Fibroblast of skin of right quadriceps (primary cell): ENCODE measurements at places on chromosomes 4 and X.

DNA sequence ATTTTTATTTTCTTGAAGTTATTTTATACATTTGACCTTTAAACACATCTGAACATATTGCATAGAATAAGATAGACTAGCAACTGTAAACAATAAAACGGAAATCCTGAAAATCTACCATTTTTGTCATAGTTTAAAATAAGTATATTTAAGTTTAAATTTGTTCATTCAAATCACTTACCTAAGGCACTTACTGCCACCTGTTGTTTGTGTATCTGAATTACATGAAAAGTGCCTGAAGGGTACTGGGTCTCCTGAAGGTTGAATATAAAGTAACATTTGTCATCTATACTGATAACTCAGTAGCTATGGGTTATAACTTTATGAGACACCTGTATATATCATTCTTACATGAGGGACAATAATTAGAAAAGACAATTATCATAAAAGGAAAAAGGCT, 38.6 kb downstream of the TRPC5 start:
- no peak for DNase-seq

GRCh38 chr4:70298051-70298450, 36.7 kb upstream of the CABS1 start:
- no peak for DNase-seq

DNA sequence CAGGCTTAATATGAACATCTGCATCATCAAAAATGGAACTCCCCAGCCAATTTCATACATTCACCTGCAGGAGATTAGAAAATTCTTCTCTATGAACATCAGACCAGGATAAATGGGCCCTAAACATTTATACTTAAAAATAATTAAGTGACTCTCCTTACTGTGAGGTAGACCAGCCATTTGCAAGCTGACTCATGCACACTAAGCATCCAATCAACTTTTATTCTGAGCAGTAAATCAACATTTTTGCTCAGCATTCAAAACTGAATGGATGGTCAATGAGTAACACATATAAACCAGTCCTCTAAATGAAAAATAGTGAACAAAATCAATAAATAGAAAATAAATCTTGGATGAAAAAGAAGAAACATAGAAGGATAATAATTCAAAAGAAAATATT, 19.9 kb upstream of the PCDH10 start:
- DNase-seq, result peak; percentile 13

GRCh38 chrX:8183346-8183745, 12.3 kb upstream of the VCX2 start:
- DNase-seq, result peak; percentile 0

DNA sequence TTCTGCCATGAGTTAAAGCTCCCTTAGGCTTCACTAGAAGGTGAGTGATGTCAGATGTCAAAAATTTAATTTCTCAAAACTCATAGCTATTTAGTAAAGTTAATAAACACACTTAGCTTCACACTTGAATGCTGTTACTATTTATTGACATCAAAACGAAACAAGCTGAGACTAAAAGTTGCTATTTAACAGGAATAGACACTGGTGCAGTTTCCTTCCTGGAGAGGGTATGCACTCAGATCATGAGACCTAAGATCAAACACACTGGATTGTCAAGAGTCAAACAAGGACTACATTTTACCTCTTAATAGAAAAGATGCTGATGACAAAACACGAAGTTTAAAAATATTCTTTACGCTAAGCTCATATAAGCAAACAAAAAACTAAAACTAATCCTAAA, 18.9 kb downstream of the UPF3B start:
- no peak for DNase-seq

GRCh38 chr4:127071443-127071842, 561.3 kb upstream of the INTU start:
- DNase-seq, result no peak

DNA sequence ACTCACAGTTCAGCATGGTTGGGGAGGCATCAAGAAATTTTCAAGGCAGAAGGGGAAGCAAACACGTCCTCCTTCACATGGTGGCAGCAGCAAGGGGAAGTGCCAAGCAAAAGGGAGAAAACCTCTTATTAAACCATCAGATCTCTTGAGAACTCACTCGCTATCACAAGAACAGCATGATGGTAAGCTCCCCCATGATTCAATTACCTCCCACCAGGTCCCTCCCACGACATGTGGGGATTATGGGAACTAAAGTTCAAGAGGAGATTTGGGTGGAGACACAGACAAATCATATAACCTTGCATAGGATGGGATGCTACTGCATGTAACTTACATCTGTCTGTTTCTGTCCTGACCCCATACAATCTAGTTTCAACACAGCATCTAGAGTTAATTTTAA, 511.8 kb upstream of the ARX start:
- DNase-seq, result no peak

DNA sequence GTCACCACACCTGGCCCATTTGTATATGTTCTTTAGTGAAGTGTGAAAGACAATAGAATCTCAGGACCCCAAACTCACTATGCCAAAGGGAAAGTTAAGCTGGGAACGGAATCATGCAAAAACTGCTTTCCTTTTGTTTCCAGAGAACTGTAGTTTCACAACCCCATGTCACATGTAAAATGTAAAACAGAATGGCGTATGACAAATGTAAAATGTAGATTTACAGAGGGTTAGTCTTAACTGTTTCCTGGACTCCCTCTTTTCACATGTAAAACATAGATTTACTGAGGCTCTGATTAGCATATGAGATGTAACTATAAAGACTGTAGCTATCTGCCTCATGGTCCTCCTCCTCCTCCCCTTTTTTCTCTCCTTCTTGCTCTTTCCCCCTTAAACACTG, 66.3 kb downstream of the ABLIM2 start:
- DNase-seq, result no peak

GRCh38 chrX:18619288-18619687, 52.6 kb downstream of the RS1 start:
- DNase-seq, result no peak
